Activated naive CD8-positive, alpha-beta T cell treated with anti-CD3 and anti-CD28 coated beads, Interleukin-2, amount 10 ng/mL, durations not matched to agents 7 days and 5 days (primary cell): ENCODE measurements at places on chromosomes 5 and 9. TPM values are rescaled to one million over a fixed set of nuclear protein-coding genes. Genes with fewer than 3 reads are reported as not detected.

The LECT2 gene
- total RNA-seq, result not detected

The FCN2 gene
- total RNA-seq, result not detected

The INSYN2B gene
- not detected for total RNA-seq

The SLC36A3 gene
- not detected for total RNA-seq

The PCDHGB1 gene
- total RNA-seq, result not detected

The CFAP157 gene
- total RNA-seq, result not detected

The DPYSL3 gene
- not detected for total RNA-seq

The RMRP gene
- total RNA-seq, result 10,447 TPM

The OLFML2A gene
- total RNA-seq, result not detected

The SEC61B gene
- total RNA-seq, result 87.8 TPM

The LCN15 gene
- total RNA-seq, result not detected

The SLC6A7 gene
- total RNA-seq, result not detected

The DAB2IP gene
- total RNA-seq, result 0.25 TPM

The RFX3 gene
- total RNA-seq, result 13.5 TPM

The ARID3C gene
- total RNA-seq, result not detected

The MLANA gene
- not detected for total RNA-seq

The SMIM33 gene
- total RNA-seq, result 0.34 TPM

The CMBL gene
- total RNA-seq, result 2.8 TPM

The DMRTA1 gene
- not detected for total RNA-seq

The PPP2R2B gene
- 8.7 TPM for total RNA-seq

The PCDHB7 gene
- total RNA-seq, result not detected

The NKD2 gene
- 0.36 TPM for total RNA-seq

The TMEM252 gene
- not detected for total RNA-seq

The ESM1 gene
- 0.42 TPM for total RNA-seq

The IL5 gene
- not detected for total RNA-seq

The PCDHGB3 gene
- total RNA-seq, result 0.82 TPM

The QRFP gene
- total RNA-seq, result not detected

The HTR4 gene
- not detected for total RNA-seq

The CXCL14 gene
- not detected for total RNA-seq

The PCDHB10 gene
- not detected for total RNA-seq

The RMI1 gene
- 19.0 TPM for total RNA-seq

The STC2 gene
- total RNA-seq, result 10.9 TPM

The CD74 gene
- 350 TPM for total RNA-seq

The NRG2 gene
- total RNA-seq, result not detected

The PLPPR1 gene
- not detected for total RNA-seq

The WNT8A gene
- total RNA-seq, result not detected

The IFNB1 gene
- total RNA-seq, result 0.37 TPM

The PCDHB8 gene
- not detected for total RNA-seq

The VCAN gene
- 0.09 TPM for total RNA-seq

The OSMR gene
- not detected for total RNA-seq

The CTNND2 gene
- not detected for total RNA-seq

The SPINK6 gene
- total RNA-seq, result not detected

The GRXCR2 gene
- total RNA-seq, result not detected

The PCDHB13 gene
- not detected for total RNA-seq

The NUTM2F gene
- not detected for total RNA-seq

The SUB1 gene
- 294 TPM for total RNA-seq

The SPINK4 gene
- not detected for total RNA-seq

The FOXD4L5 gene
- total RNA-seq, result 0.19 TPM

The NR3C1 gene
- total RNA-seq, result 102 TPM

The HSD17B3 gene
- 0.68 TPM for total RNA-seq

The CERT1 gene
- 39.3 TPM for total RNA-seq
